CD4-positive, alpha-beta T cell treated with Interleukin-10 for 1 hour (primary cell): ENCODE measurements at places on chromosomes 16 and 17.

DNA sequence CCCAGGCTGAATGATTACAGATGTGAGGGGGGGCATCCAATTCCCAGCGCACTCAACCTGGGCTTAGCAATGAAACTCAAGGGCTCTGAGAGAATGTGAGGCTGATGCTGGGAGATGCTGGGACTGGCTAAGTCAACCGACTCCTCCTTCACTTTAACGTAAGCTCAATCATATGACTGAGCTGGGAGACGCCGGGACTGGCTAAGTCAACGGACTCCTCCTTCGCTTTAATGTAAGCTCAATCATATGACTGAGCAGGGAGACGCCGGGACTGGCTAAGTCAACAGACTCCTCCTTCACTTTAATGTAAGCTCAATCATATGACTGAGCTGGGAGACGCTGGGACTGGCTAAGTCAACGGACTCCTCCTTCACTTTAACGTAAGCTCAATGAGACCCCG lies 179.4 kb downstream of the VPS53 start:
- DNase-seq: no peak

DNA sequence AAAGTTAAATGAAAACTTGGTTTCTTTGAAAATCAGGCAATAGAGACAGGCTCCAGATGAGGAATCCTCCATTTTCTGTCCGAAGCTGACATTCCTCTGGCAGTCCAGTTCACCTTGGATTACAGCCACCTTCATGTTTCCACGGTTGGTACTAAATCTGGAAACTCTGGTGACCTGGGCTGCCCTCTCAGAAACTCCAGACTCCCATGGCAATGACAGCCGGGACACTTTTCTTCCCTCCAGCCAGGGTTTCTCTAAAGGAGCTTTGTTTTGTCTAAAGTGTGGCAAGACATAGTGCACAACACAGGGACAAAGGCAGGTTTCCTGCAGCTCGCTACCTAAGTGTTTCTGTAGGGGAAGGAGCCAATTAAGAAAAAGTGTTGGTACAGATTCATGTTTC lies 36.0 kb downstream of the CLUAP1 start:
- no peak for DNase-seq

DNA sequence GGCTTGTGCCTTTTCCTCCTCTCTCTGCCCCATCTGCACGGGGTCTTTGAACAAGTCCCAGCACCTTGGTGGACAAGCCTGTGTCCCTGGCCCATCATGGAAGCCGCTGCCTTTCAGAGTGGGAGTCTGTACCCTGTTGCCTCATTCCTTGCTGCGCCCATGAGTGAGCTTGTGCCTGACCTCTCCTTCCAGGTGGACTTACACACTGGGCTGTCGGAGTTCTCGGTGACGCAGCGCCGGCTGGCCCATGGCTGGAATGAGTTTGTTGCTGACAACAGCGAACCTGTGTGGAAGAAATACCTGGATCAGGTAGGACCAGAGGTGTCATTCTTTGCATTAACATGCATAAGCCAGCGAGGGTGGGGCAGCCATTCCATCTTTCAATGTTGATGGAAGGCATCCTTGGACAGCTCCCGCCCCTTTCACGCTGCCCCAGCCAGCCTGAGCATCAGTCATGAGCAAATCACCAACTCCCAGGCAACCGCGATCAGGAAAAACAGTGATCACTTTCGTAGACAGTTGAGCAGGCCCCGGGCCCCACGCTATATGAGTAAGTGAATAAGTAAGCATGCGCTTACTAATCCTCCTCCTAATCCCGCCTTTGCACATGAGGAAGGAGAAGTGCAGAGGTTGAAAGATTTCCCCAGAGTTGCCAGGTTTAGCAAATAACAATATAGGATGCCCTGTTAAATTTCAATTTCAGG lies 36.8 kb downstream of the ATP2C2 start:
- no peak for DNase-seq

DNA sequence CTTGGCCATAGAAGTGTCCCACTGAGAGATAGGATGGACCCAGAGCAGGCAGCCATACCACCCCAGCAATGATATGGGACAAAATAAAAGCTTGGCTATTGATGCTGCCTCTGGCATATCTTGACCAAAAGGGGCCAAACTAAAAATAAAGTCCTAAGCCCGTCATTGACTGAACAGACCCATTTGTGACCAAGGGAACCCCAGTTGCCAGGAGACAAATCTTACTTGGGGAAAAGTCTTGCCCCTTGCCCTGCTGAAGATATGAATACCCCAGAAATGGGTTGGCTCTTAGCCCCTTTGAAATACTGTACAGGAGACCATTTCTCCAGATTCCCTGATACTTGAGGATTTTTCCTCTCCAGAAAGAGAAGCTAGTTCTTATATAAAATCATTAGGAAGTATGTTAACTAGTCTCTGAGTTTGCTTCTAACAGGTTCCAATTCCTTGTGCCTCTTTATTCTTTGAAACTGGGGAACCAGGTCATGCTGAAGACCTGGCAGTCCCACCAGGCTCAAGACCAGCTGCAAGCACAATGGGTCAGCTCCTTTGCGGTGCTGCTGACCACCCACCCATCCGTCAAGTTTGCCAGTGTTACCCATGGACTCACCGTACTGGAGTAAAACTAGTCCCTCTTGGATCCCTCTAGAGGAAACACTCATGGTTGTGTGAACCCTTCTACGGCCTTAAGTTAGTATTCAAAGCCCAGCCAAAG lies 31.0 kb upstream of the LCMT1 start:
- DNase-seq: no peak

GRCh38 chr16:11450136-11450535 lies 104.9 kb downstream of the RMI2 start:
- no peak for DNase-seq

DNA sequence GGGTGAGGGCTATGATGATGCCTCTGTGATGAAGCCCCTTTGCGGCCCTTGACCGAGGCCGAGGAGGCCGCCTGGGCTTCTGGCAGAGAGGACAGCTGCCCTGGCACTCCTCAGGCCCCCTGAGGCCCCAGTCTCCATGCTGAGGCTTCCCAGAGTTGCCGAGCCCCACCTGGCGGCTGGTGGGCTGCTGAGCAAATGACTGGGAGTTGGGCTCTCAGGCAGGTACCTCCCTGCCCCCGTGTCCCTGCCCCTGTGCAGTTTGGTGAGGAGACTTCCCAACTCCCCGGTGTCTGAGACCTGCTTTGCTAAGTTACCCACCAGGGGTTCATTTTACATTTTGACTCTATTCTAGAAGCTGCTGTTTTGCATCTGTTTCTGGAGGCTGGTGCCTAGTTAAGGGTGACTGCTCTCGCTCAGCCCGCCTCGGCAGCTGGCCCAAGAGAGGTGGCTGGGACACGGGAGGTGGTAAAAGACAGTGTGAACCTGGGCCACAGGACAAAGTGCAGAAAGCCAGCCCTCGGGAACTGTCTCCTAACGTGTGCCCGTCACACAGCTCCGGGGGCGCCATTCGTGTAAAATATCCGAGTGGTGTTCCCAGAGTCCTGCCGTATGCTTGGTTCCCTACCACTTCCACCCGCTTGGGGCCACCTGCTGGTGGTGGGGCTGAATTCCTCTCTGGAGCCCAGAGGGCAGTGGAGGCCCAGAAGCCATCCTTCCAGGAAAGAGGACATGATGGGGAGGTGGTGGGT lies 134.5 kb downstream of the RAB11FIP4 start:
- DNase-seq: no peak

GRCh38 chr17:47338026-47338425 lies 14.3 kb downstream of the EFCAB13 start:
- no peak for DNase-seq

DNA sequence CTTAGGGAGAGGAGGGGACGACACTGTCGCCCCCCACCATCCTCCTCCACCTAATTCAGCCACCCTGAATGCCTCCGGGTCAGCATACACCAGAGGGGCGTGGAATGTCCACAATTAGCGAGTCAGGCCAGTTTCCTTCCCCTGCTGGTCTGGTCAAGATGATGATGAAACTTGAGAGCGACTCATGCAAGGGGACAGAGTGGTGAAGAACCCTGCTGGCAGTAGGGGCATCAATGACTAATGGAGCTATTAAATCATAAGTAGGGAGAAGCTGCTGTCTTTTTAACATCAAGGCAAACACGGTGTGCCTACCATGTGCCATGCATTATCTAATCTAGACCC lies 7.2 kb downstream of the SPACA3 start:
- DNase-seq: no peak

- no peak for DNase-seq
Observed at GRCh38 chr16:71373073-71373472, 14.6 kb downstream of the CALB2 start.

- no peak for DNase-seq
Observed at GRCh38 chr16:53855511-53855910, 151.6 kb downstream of the FTO start.

GRCh38 chr16:30112197-30113030 lies 923 bp downstream of the GDPD3 start:
- peak; percentile 62 for DNase-seq

DNA sequence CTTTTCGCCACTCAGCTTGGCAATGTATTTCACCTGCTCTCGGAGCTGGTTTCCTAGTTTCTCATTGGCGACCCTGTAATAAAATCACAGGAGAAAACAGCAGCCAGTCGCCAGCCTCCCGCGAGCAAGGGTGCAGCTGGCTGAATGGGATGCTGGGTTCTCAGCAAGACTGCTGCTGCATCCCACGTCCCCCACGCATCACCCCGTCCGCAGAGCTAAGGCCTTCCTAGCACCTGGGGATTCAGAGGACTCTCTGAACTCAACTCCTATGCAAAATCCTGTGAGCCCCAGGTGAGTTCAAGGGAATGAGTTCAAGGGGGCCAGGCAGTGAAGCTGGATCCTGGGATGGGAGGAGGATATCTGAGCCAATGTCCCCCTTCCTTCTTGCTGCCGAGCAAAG lies 29.3 kb downstream of the DHX38 start:
- DNase-seq: no peak

DNA sequence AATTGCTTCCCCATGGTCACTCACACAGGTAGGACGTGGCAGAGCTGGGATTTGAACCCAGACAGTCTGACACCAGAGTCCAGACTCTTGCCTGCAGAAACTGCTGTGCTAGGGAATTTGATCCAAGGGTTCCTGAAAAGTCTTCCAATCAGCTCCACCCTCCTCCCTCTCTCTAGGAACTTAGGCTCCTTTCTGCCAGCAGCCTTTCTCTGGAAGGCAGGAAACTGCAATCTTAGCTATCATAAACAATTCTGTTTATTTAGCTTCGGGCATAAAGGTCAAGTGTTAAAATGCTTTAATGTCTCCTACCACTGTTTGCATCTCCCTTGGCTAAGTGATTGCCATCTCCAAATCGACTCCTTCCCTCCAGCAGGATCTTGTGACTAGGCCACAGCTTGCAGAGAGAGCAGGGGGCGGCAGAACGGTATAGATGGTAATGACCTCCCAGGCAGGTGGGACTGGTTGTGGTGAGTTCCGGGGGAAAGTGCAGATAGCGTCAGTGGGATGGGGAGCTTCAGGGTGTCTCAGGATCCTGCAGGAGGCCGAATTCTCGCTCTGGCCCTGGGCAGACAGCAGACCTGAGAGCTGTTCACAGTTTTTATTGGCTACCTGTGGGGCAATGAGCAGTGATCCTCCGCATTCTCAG lies 882.4 kb upstream of the EEF2KMT start:
- DNase-seq: no peak

DNA sequence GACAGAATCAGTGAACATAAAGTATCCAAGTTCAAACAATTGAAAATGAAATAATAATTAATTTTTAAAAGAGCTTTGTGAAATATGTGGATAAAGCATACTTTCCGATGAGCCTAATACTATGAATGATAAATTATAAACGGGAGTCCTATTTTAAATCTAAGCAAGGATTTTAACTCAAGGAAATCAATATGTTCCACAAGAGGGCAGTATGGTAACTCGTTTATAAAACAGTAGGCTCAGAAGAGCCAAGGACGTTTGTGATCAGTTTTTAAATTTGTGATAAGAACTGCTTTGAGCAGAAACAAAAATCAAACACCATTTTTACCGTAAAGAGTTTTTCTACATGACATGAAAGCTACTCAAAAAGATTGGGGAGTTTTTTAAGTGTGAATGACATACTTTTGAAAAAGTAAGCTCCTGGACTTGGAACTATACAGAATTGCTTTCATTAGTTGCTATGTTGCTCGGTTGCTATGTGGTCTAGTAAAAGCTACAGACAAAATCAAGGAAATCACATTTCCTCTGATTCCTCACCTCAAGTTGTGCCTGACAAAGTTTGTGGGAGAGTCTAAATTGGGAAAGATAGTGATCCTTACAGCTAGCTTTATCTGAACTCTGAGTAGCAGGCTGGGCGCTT lies 11.8 kb upstream of the TEKT1 start:
- DNase-seq: peak; percentile 53

GRCh38 chr16:80702696-80703095 lies 101.7 kb downstream of the CDYL2 start:
- DNase-seq: no peak

DNA sequence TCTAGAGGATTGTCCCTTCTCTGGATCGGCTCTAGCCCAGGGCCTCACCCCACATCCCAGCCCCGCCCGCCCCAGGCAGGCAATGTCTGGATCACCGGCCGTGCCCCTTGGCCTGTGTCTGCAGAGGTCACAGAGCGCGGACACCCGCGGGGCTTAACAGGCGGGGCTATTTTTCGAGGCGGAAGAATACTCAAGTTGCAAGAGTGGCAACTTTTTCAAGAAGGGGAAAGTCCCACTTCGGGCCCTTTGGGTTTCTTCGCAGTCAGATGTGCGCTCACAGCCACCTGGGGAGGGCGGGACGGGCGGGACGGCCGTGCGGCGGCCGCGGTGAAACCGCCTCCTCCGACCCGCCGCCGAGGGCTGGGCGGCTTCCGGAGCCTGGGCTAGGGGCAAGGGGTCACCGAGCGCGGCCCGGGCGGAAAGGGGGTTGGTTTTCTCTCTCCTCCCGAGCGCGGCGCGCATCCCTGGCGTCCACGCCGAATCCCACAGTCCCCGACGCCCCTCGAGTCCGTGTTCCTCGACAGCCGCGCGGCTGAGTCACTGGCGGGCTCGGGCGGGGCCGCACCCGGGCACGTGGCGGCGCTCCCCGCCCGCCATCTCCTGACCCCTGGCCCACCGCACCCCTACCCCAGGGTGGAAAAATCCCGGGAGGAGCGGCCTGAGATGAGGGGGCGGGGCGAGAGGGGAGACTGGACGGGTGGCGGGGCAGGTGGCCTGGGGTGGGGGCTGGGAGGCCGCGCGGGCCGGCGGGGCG lies 1.2 kb upstream of the PFN1 start:
- peak; percentile 88 for DNase-seq

- no peak for DNase-seq
Observed at GRCh38 chr16:57735755-57736418, at the start of gene KATNB1. KATNB1 (plus strand) TSS chr16:57735770; CDS start chr16:57737244, 1,474 bp downstream.

DNA sequence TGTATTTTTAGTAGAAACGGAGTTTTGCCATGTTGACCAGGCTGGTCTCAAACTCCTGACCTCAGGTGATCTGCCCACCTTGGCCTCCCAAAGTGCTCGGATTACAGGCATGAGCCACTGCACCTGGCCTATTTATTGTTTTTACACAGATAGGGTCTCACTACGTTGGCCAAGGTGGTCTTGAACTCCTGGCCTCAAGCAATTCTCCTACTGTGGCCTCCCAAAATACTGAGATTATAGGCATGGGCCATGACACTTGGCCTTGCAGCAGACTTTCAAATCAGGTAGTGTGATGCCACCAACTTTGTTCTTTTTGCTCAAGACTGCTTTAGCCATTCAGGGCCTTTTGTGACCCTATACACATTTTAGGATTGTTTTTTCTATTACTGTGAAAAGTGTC lies 61.7 kb upstream of the INTS2 start:
- no peak for DNase-seq

GRCh38 chr16:87604634-87605111 lies 2.4 kb downstream of the JPH3 start:
- no peak for DNase-seq

GRCh38 chr16:27285676-27286196 lies 17.2 kb upstream of the NSMCE1 start:
- no peak for DNase-seq
